ENCODE measurements at places on chromosomes 11 and 22.

- DNase-seq = no peak
Measured at GRCh38 chr11:19805376-19805775, 92.7 kb downstream of the NAV2 start.

GRCh38 chr22:40024201-40025061 lies 29.7 kb downstream of the FAM83F start:
- peak; percentile 20 for DNase-seq

DNA sequence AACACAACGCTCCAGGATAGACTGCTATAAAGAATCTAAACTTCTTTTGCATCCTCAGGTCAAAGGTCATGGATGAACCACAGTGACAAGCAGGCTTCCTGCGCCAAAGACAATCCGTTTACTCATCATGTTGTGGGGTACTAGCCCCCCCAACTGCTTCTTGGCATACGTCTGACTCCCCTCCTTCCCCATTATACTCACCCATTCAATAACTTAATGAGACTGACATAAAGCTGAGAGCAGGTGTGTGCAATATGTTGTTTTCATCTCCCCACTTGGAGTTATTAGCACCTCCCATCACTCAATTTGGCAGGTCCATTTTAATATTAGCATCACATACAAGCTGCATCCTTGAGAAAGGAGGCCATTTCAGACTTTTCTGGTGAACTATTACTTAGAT lies 157.1 kb downstream of the CADM1 start:
- DNase-seq = no peak

DNA sequence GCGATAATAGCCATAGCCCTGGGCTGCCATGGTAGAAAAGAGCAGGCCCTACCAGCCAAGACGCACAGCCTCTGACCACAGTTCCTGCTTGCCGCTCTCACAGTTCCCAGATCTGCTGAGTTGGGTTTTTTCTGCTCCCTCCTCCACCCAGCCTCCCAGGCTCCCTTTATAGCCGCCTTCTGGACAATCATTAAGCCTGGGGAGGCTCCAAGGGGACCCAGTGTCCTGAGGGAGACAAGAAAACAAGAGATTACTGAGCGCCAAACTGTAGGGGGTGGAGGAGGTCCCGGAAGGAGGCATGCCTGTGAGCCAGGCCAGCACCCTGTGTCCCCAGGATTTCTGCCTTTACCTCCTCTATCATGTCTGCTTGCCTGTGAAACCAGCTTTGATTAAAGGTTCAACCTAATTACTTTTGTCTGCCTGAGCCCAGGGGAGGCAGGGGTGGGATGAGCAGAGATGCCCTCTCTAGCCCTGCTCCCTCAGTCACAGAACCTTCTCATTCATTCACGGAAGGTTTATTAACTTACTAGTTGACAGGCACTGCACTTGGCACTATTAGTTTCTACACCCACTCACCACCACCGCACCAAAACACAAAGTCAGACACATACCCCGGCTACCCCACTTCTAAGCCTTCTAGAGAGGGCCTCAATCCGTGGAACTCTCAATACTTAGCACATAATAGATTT lies 1.2 kb downstream of the SLC37A4 start:
- DNase-seq = no peak

GRCh38 chr11:131454989-131455388 lies 84.6 kb downstream of the NTM start:
- DNase-seq = no peak

- no peak for DNase-seq
Measured at GRCh38 chr11:68762481-68762880, 11.2 kb upstream of the TESMIN start.

DNA sequence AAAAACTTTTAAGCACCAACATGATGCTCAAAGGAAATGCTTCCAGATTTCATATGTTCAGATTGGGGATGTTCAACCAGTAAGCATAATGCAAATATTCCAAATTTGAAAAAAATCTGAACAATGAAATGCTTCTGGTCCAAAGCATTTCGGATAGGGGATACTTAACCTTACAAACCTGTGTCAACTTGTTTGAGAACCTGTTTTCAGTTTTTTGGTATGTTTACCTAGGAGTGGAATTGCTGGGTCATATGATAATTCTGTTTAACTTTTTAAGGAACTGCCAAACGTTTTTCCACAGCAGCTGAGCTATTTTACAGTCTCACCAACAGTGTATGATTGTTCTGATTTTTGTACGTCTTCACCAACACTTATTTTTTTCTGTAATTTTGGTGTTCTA lies 23.7 kb downstream of the FAR1 start:
- no peak for DNase-seq

Data from activated CD4-positive, CD25-positive, alpha-beta regulatory T cell (primary cell).